Aorta (tissue), 5 donors: ENCODE measurements at places on chromosomes 12 and 14. TPM values are rescaled to one million over a fixed set of nuclear protein-coding genes. Genes with fewer than 3 reads are reported as not detected.

DNAAF2 gene
- total RNA-seq, result 4.8 TPM

DNA sequence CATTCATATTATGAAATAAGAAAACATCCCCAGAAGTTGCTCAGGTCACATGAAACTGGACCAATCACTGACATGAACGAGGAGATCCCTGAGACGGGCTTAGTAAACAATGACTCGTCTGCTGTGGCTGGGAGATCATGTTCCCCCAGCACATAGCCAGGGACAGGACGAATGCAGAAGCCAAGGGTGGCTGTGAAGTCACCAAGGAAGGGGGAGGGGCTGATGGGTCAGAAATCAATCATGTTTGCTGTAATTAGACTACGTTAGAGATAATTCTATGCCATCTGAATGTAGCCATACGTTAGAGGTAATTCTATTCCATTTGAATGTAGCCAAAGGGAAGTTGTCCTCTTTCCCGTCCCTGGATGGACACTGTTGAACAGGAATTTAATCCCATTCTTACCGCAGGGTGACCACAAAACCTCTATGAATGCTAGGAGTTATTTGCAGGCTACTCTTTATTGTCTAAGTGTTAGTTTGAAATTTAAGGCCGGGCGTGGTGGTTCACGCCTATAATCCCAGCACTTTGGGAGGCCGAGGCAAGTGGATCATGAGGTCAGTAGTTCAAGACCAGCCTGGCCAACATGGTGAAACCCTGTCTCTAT, 332.9 kb downstream of the TMEM132D start:
- DNase-seq, result no peak

KRT78 gene
- total RNA-seq, result not detected

TBPL2 gene
- total RNA-seq, result not detected

GRCh38 chr12:91887957-91888356, 257.7 kb downstream of the BTG1 start:
- no peak for DNase-seq

CCNK gene
- 40.9 TPM for total RNA-seq

DNA sequence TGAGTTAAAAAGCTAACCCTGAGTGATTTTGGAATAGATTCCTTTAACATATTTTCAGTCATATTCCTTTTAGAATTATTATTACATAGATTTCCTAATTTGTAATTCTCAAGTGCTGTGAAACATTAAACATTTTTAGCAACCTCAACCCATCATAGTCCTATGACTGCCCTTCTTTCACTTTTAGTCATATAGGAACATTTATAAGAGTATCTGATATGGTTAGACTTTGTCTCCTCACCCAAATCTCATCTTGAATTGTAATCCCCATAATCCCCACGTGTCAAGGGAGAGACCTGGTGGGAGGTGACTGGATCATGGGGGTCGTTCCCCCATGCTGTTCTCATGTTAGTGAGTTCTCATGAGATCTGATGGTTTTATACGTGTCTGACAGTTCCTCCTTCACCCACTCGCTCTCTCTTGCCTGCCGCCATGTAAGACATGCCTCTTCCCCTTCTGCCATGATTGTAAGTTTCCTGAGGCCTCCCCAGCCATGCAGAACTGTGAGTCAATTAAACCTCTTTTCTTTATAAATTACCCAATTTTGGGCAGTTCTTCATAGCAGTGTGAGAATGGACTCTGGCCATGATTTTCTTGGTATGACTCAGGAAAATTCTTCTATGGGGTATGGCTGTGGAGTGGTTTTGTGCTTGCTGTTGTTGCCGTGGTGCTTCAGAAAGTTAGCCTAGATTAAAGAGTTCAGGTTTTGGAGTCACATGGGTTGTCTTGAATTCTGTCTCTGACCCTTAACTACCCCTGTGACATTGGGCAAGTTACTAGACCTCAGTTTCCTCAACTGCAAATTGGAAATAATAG, 83.9 kb downstream of the FUT8 start:
- no peak for DNase-seq

DNA sequence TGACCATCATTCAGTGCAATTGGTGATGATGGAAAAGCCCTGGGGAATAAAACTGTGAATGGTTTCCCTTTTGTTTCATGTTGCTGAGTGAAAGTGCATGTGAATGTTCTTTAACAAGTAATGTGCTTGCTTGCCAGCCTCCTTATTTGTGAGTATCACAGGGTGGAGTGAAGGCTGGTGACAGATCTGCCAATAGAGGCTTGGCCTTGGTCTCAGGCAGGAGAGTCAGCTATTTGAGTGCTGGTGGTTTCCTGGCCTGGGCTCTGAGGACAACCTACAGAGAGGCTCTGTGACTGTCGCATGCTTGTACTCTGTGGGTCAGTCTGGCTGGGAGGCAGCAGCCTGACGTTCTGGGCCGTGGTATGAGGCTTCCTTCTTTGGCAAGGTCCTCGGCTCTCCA, 20.7 kb downstream of the KRT85 start:
- peak; percentile 33 for DNase-seq

- DNase-seq, result no peak
These were observed 172.8 kb downstream of the KTN1 start for GRCh38 chr14:55752580-55753390.

- no peak for DNase-seq
These were observed 175.3 kb downstream of the PHLDA1 start for GRCh38 chr12:75856235-75856634.

DNA sequence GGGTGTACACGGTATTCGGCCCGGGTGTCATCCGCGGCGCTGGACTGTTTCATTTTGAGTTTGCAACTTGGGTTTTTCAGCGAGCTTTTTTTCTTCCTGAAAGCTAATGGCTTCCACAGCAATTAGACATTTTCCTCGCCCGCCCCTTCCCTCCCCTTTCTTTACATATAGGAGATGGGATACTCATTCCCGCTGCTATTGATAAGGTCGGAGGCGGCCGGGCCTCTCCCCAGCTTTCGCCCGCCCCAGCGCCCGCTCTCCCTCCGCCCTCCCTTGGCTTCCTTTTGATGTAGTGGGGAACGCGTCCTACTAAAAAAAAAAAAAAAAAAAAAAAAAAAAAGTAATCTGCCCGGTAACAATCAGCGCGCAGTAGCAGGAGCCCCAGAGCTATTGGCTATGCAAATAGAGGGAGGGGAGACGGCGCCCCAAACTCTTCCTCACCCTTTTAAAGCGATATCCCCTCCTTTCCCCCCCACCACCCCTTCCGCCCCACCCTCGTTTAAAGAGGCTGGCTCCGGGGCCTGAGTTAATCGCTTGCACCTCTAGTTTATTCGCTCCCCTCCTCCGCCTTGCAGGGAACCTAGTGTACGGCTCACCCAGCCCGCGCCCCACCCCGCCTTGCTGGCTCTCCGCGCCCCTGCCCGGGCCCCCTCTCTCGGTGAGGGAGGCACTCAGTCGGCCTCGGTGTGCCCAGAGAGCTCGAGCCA, 1.7 kb upstream of the CCND2 start:
- peak; percentile 88 for DNase-seq

GRCh38 chr14:51867741-51868140, 7.3 kb downstream of the GNG2 start:
- DNase-seq, result no peak

ITGB7 gene
- 5.8 TPM for total RNA-seq

B4GALNT1 gene
- total RNA-seq, result 6.5 TPM

DNA sequence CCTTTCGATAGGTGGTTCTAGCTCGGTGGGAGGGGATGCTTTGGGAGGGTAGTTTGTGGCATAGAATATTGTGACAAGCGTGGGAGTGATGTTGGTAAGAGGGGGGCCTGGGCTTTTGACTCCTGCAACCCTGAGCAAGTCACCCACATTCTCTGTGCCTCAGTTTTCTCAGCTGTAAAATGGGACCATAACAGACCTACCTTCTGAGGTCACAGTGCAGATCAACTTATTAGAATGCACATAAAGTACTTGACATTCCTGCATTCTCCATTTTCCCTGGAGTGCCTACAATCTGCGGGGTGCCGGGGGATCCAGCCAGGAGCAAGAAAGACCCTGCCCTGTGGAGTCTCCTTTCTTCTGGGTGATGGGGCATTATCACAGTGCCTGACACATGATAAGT, 63.2 kb downstream of the SLC24A4 start:
- no peak for DNase-seq

- DNase-seq, result no peak
These were observed 10.6 kb downstream of the TMEM121 start for GRCh38 chr14:105536691-105537579.

DNA sequence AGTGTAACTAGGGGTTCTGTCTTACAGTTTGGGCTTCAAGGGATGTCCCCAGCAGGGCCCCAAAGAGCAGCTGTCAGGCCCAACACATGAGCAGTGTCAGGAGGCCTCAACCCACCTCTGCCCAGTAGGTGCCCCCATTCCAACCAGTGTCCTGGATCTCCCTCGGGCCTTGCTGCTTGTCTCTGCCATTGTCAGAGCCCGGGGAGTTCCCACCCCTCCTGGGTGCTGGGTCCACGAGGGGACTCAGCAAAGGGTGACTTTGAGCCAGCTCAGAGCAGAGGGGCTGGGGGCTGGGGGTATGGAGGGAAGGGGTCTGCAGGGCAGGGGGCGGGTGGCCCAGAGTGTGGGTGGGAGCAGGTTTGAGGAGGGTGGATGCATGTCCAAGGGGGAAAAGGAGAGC, 18.0 kb upstream of the BEGAIN start:
- DNase-seq, result no peak

- DNase-seq, result no peak
These were observed 211.1 kb downstream of the ANO6 start for GRCh38 chr12:45427042-45427441.

- peak; percentile 81 for DNase-seq
These were observed 35.4 kb upstream of the SPPL3 start for GRCh38 chr12:120939523-120939922.

NOVA1 gene
- total RNA-seq, result 38.7 TPM

AICDA gene
- total RNA-seq, result 0.39 TPM

- DNase-seq, result no peak
These were observed 58.2 kb downstream of the KIF26A start for GRCh38 chr14:104196461-104197140.

- peak; percentile 69 for DNase-seq
These were observed 9.5 kb downstream of the NOC4L start for GRCh38 chr12:132153501-132154340.

GRCh38 chr14:91310606-91311283, 66.2 kb upstream of the GPR68 start:
- no peak for DNase-seq

DNA sequence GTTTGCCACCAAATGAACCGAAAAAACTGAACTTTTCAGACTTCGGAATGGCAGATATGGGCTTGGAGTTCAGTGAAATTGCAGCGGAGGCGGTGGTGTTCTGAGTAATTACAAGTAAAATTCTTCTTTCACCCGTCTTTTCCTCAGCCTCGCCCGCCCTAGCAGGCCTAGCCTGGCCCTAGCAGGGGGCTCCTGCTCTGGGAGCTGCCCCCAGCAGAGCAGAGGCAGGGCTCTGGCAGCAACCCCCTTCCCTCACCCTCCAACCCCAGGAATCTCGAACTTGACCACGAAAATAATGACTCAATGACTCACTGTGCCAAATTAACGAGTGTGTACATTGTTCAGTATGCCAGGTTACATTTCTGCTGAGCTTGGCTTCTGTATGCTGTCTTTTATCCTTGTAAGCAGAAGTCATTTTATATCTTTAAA, 1.1 kb downstream of the PAPLN start:
- peak; percentile 69 for DNase-seq

MANSC1 gene
- total RNA-seq, result 37.3 TPM

- DNase-seq, result no peak
These were observed 18.1 kb downstream of the TPCN1 start for GRCh38 chr12:113239288-113239771.

OR4E2 gene
- not detected for total RNA-seq

DNA sequence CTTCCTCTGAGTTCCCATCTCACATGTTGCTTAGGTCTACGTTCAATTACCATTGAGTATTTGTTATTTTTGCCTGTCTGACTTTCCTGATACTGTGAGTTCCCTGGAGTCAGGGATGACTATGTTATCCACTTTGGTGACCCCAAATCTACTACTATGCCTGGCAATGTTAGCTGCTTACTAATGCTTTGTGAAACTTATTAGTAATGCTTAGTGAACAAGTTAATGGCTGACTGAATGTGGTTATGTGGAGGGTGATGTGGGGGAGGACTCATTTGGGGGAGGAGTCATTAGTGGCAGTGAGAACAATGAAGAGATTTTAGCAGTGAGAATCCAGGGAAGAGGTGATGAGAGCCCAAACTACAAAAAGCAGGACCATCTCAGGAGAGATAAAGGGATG, 121.6 kb downstream of the KTN1 start:
- DNase-seq, result no peak

PLCZ1 gene
- 0.66 TPM for total RNA-seq

SRRM4 gene
- 0.27 TPM for total RNA-seq

TOMM20L gene
- not detected for total RNA-seq

DNA sequence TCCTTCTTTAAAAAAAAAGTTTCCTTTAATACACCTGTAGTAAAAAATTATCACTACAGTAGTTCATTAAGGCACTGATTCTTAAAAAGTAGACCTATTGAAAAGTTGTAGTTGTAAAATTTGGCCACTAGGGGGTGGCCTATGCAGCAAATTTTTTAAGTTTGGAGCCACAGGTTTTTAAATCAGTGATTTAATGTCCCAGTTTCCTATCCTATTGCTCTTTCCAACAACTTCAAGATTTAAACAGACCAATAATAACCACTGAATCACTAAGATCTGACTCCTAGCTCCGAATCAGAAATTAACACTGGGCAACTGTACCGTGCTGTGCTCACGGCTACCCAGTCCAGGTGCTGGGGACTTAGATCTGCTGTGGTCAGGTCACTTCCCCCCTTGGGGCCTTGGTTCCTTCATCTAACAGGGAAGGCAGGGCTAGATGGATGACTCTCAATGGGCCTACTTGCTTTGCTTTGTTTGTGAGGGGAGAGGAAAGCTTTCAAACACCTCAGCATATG, 279.3 kb downstream of the MED13L start:
- no peak for DNase-seq

- no peak for DNase-seq
These were observed 465.2 kb downstream of the LRIG3 start for GRCh38 chr12:58455136-58455535.

CABP1 gene
- total RNA-seq, result 1.7 TPM

CAPS2 gene
- 17.9 TPM for total RNA-seq

GRCh38 chr14:89721956-89722355, 232.6 kb downstream of the EFCAB11 start:
- DNase-seq, result no peak

CNPY2 gene
- total RNA-seq, result 92.0 TPM

- DNase-seq, result no peak
These were observed 29.3 kb upstream of the ATF1 start for GRCh38 chr12:50734409-50735263.

RNASE7 gene
- not detected for total RNA-seq

DNA sequence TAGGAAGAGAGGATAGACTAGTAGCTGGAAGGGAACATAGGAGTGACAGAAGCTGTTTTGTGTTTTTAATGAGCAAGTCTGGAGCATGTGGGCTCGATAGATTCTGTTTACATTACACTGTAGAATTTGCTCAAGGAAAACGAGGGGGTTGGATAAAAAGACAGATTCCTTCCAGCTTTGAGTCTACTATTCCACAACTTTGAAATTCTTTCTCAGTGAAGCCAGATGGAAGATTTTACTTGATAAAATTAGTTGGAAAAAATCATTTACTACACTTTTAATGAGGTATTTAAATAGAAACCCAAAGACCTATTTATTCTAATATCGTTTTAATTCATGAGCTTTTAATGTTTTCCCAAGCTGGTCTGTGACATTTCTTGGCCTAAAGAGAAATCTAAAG, 19.5 kb upstream of the EPS8 start:
- no peak for DNase-seq
